ENCODE measurements at places on chromosomes 4 and X. TPM values are rescaled to one million over a fixed set of nuclear protein-coding genes. Genes with fewer than 3 reads are reported as not detected.

The CDX4 gene
- total RNA-seq, result not detected

GRCh38 chrX:14243823-14244222, 214.1 kb upstream of the GEMIN8 start:
- DNase-seq, result no peak

DNA sequence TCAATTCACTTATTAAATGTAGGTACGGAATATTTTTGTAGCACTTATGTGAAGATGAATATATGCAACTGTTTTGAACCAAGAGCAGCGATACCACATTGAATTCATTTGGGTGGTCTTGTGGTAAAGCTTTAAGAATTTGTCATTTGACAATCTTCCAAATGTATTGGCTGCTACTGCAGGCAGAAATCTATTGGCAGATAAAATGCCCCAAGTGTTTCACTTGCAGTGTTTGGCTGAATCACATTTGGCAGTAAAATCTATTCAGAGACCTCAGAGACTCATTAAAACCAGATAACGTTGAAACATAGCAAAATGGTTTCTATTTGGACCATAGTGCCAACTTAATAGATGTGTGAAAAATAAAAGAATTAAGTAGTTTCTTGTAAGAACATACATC, 303.4 kb downstream of the FGF13 start:
- no peak for DNase-seq

GRCh38 chr4:15598644-15599043, 56.5 kb downstream of the FBXL5 start:
- peak; percentile 7 for DNase-seq
